ENCODE measurements at places on chromosomes 6 and 20. TPM values are rescaled to one million over a fixed set of nuclear protein-coding genes. Genes with fewer than 3 reads are reported as not detected.

DNA sequence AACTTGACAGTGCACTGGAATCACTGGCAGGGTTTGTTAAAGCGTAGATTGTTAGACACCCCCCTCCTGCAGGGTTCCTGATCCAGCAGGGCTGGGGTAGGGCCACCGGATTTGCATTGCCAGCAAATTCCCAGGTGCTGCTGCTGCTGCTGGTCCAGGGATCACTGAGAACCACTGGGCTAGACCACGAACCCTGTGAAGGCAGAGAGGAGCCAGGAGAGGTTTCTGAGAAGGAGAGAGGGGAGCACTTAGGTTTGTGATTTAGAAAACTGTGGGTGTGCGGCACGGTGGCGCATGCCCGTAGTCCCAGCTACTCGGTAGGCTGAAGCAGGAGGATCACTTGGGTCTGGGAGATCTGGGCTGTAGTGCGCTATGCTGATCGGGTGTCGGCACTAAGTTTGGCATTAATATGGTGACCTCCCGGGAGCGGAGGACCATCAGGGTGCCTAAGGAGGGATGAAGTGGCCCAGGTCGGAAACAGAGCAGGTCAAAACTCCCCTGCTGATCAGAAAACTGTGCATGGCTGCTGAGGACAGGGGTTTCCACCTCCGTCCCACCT is 53.6 kb upstream of the FAM83D start:
- DNase-seq, result no peak

- DNase-seq, result no peak
Measured at GRCh38 chr6:162198076-162198475, 529.5 kb downstream of the PRKN start.

- DNase-seq, result no peak
Measured at GRCh38 chr20:11754451-11754850, 163.2 kb upstream of the BTBD3 start.

DNA sequence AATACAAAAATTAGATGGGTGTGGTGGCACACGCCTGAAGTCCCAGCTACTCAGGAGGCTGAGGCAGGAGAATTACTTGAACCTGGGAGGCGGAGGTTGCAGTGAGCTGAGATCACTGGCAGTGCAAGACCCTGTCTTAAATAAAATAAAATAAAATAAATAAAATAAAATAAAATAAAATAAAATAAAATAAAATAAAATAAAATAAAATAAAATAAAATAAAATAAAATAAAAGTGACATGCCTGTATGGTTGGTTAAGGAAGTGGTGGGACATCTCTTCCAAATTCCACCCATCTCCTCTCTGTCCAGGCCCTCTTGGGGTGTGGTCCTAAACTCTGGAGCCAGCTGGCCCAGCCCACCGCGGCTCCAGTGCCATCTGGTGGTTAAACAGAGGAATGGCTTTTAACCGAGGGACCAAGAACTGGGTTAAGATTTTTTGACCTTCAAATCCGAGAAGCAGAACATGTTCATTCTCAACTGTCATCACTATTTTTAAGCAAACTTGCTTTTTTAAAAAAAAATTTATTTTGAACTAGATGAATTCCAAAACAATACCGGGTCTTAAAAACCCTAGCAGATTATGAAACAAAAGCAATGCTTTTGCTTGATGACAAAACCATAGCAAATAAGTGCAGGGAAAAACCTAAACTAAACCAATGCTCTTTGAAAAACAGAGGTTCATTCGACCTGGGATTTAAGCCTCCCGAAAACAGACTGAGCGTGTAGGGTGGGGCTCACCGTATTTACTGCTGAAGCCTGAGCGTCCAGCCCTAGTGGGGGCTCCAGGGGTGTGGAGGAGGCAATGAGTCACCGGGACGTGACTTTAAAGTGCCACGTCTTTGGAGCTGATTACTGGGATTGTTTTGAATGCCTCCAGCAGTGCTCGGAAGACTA is 68.8 kb downstream of the CDC5L start:
- no peak for DNase-seq

GRCh38 chr6:52330470-52330869 is 31.5 kb upstream of the PAQR8 start:
- DNase-seq, result no peak

DNA sequence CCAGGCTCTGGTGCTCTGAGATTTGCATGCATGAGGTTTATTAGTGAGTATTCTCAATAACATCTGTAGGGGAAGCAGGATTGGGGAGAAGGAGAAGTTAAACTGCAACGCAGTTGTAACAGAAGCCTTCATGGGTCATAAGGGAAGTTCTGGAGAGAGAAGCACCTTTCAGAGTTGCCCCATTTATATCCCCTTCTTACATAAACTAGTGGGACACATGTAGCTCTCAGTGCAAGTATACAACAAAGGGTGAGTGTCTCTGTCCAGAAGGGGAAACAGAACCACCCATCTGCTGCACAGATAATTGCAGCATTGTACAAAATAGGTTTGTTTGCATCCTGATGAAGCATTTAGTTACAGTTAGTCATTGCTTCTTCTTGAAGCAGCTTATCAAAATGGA is 4.3 kb upstream of the ADGB start:
- no peak for DNase-seq

DNA sequence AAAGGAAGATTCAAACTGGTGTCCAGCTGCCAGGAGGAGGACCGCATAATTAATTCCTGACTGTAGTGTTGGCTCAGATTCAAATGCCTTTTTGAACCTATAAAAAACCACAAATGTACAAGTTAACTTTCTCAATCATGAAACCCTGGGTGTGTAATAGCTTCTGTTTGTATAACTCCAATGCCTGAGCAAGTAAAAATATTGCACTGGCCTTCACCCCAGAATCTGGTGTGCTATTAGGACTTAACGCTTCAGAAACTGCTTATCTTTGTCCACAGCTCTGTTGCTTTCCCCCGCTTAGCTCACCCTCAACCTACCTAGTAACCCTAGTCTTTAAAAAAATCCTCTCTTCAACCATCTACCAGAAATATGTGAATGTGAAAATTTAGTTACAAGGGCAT is 119.1 kb upstream of the MAP7 start:
- no peak for DNase-seq

DNA sequence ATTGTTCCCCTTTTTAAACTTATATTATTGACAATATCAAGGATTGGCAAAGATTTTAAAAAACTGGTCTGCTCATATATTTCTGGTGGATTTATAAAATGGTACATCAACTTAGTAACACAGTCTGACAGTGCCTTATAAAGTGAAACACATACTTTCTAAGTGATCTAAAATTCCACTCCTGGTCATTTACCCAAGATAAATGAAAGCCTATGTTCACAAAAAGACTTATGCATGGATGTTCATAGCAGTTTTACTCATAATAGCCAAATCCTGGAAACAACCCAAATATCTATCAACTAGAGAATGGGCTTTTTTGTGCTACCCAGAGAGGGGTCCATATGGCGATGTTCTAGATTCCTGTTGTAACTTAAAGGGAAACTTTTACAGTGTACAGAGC is 222.4 kb upstream of the FAM83B start:
- no peak for DNase-seq

GRCh38 chr6:55980627-55981211 is 105.3 kb upstream of the BMP5 start:
- DNase-seq, result peak; percentile 17

DNA sequence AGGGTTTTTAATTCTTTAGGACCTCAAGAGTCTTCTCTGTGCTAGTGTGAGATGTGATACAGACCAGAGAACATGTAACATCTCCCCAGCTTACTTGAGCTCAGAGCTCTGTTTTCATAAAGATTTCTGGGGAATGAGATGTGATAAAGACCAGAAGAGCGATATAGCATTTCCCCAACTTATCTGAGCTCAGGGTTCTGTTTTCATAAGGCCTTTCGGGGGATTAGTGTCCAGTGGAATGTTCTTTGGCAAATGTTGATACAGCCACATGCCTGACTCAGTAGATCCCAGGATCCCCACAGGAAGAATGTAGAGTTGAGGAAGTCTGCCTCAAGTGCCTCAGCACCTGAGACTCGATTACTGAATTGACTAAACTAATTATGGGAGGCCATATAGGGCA is 18.7 kb upstream of the TOP1 start:
- no peak for DNase-seq

DNA sequence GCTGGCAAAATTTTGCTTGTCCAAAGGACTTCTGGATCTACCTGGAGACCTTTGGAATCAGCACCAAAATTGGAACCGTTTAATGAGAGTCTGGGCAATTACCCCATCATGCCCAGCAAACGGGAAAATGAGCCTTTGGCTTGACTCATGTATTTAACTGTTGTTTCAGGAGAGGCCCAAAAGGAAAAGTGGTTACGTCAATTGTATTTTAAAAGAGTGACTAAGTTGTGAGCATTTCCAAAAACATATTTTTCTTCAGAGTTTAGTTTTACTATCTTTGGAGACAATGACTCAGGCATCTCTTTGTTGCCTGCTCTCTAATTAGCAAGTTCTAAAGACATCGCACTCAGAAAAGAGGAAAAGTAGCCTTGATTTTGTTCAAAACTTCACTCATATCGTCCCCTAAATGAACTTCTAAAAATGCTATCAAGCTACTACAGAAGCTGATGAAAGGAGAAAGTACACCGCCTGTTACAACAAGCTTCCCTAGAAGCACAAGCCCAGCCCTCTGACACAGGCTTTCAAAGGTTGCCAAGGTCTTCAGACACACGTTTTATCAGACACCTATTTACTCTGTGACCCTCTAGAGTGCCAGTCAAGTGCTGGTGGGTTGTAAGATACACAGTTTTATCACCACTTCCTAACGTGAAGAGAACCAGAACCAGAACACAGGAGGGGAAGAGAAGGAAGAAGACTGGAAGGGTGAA is 146.2 kb downstream of the TBX18 start:
- DNase-seq, result no peak

DNA sequence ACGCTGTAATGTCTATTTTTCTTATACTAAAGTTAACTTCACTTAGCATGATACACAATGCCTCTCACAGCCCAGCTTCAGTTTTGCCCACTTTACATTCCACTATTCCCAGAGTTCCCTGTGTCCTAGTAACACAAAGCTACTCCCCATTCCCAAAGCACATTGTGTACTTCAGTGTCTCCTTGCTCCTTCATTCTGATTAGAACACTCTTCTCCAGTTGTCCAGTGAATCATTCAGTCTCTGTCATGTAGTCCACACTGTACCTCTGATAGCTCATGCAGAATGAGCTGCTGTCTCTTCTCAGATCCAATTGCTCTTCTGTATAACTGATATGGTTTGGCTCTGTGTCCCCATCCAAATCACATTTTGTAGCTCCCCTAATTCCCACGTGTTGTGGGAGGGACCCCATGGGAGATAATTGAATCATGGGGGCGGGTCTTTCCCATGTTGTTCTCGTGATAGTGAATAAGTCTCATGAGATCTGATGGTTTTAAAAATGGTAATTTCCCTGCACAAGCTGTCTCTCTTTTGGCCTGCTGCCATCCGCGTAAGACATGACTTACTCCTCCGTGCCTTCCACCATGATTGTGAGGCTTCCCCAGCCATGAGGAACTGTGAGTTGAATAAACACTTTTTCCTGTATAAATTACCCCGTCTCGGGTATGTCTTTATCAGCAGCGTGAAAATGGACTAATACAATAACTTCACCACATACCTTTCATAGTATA is 2.1 kb upstream of the TMX4 start:
- no peak for DNase-seq

DNA sequence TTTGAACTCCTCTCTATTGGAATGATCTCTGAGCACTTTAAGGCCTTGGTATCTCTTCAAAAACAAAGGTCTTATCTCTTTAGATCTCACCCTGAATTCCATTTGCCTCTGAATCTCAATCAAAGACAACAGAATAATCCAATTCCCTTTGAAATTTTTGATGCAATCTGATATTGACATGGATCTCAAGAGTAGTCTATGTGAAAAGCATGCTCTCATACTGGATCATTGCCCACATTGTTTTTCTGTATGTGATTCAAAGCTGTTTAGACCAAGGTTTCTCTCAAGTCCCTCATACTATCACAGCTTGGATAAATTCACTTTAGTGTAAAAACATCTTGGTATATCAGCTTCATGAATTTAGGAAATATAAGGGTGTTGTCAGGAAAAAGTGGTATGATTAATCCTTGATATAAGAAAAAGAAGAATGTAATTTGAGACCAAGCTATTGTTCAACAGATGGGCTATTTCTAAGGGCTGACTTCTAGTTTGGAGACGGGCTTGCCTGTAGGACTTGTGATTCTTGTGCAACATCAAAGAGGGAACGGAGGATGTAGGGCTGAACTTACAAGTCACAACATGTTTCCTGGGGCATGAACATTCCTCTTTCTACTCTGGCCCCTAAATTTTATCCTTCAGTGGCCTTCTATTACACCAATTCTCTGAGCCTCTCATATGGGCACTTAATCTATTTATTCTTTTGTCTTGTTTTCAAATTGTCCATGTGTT is 77.9 kb upstream of the CITED2 start:
- no peak for DNase-seq

- DNase-seq, result no peak
Measured at GRCh38 chr6:69090132-69090531, 455.1 kb downstream of the ADGRB3 start.

GRCh38 chr6:25219917-25220278 is 59.3 kb upstream of the CARMIL1 start:
- DNase-seq, result no peak

GRCh38 chr6:3022765-3023662 is 23.3 kb downstream of the NQO2 start:
- peak; percentile 26 for DNase-seq

- no peak for DNase-seq
Measured at GRCh38 chr20:38751360-38751976, 3.2 kb downstream of the ACTR5 start.

DNA sequence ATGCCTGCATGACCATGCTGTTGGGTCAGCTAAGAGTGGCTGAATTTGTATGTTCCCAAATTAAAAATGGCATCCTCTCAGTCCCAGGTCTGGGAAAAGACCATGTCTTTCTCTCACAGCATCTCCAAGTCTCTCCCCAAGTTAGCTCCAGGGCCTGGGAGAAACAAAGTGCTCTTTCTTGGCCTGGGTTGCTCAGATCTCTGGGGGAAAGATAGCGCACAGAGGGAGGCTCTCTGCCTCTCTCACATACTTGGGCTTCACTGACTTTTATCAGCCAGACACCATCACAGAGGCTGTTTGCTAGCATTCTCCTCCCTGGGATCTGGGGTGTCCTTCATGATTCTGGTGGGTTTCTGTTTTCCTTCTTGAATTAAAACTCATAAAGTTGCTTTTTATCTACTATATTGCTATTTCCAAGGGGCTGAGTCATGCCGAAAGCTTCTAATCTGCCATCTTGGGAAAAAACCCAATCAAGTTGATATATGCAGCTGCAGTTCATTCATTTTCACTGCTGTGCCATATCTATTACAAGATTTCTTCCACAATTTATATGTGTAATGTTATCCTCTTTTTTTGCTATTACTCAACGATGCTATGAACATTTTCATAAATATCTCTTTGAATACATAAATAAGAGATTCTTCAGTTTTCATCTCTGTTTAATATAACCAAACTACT is 190.2 kb downstream of the MOXD1 start:
- no peak for DNase-seq

DNA sequence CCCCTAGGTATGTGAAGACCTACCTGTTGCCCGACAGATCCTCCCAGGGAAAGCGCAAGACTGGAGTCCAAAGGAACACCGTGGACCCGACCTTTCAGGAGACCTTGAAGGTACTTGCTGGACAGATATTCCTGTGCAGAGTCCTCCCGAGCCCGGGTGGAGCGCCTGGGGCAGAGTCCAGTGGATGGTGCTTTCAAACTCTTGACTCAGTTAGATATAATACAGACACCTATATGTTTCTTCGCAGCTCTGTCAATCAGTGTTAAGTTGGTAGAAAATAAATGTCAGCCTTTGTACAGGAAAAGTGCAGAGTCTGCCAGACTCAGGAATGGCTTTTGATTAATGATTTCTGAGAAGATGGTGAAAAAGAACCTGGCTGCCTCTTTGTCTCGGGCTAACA is 67.2 kb downstream of the EZR start:
- DNase-seq, result no peak

TUBB2B gene
- total RNA-seq, result 0.45 TPM

ERVFRD-1 gene
- not detected for total RNA-seq

MMS22L gene
- 1.6 TPM for total RNA-seq

RNF144B gene
- total RNA-seq, result 16.6 TPM
